Fibroblast of mammary gland (primary cell): ENCODE measurements at places on chromosomes 2 and 18.

GRCh38 chr2:44962176-44962695 is 20.7 kb downstream of the SIX3 start:
- DNase-seq, result no peak

DNA sequence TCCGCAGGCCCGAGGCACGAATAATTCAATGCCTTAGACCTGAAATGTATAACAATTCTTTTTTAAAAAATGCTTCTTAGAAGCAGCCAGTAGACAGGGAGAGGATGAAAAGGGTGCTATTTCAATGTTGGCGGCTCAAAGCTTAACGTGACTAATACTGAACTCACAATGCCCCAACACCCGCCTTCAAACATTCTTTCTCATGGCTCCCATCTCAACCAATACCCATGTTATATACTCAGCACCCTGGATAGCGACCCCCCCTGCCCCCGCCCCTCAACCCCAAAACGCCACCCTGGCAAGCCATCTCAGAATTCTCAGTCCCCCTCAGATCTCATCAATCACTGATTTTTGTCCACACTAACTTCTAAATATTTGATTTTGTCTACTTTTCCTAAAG is 4.4 kb downstream of the FBXO41 start:
- no peak for DNase-seq

GRCh38 chr2:186611526-186611925 is 21.7 kb downstream of the ITGAV start:
- DNase-seq, result no peak

GRCh38 chr2:12715258-12716031 is 1.3 kb upstream of the TRIB2 start:
- DNase-seq, result no peak

DNA sequence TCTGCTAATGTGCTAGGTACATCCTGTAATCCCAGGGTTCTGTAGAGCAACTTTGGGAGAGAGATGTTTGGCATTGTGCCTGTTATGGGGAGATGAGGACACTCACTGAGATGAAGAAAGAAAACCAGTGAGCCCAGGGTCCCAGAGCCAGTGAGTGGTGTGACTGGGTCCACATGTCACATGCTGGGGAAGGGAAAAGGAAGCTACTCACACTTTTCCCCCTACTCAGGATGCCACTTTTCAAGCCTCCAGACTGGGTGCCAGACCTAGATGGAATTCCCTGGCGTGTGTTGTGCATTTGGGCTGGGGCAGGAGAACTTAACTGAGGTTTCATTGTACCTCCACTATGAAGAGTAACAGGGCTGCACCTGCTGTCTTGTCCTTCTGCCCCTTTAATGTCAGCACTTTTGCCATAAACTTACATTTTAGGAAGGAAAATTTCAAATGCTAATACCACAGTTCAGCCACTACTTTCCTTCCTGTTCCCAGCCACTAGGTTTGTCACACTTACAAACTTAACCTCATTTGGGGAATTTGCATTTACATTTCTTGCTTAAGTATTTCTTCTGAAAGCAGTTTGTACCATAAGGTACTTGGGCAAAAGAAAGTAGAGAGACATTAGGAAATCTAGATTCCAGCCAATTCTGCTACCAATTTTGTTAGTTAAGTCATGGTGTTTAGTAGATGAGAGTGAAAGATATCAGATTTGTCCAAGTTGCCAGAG is 10.2 kb downstream of the INSIG2 start:
- no peak for DNase-seq
